ENCODE measurements at places on chromosomes 6 and 20. TPM values are rescaled to one million over a fixed set of nuclear protein-coding genes. Genes with fewer than 3 reads are reported as not detected.

HTR1E gene
- total RNA-seq, result not detected

FOXF2 gene
- total RNA-seq, result not detected

EYS gene
- total RNA-seq, result not detected

PPP1R3G gene
- total RNA-seq, result 1.4 TPM

IBTK gene
- 18.0 TPM for total RNA-seq

GGTLC1 gene
- not detected for total RNA-seq

CST2 gene
- not detected for total RNA-seq

SIM1 gene
- total RNA-seq, result not detected

BTN1A1 gene
- not detected for total RNA-seq

POU5F1 gene
- not detected for total RNA-seq

AHCY gene
- total RNA-seq, result 133 TPM

TLDC2 gene
- total RNA-seq, result not detected

EBF4 gene
- total RNA-seq, result 4.1 TPM

ZBP1 gene
- total RNA-seq, result not detected

HTR1B gene
- 3.4 TPM for total RNA-seq

BMP5 gene
- total RNA-seq, result not detected

SLC17A9 gene
- total RNA-seq, result 22.9 TPM

Data from glomerular endothelial cell (primary cell).